Naive thymus-derived CD8-positive, alpha-beta T cell (primary cell): ENCODE measurements at places on chromosomes 16 and 17. TPM values are rescaled to one million over a fixed set of nuclear protein-coding genes. Genes with fewer than 3 reads are reported as not detected.

B4GALNT2 gene
- total RNA-seq: not detected

- peak; percentile 74 for DNase-seq
- no peak overlapping the region for H3K27ac ChIP-seq
These were observed 11.8 kb downstream of the CSF3 start for GRCh38 chr17:40026816-40027613.

SOX8 gene
- 3.0 TPM for total RNA-seq

SOST gene
- not detected for total RNA-seq

SKAP1 gene
- 74.6 TPM for total RNA-seq

CD300H gene
- not detected for total RNA-seq

- H3K27me3 ChIP-seq: no peaks in the 10 kb centered on the region
- no peak overlapping the region for H3K4me3 ChIP-seq
- DNase-seq: no peak
- no peaks in the 10 kb centered on the region for H3K36me3 ChIP-seq
These were observed 46.7 kb downstream of the CYB5B start for GRCh38 chr16:69471121-69471520.

CRHR1 gene
- total RNA-seq: not detected

GRCh38 chr17:36086791-36087190 lies 3.2 kb downstream of the CCL3 start:
- no peak overlapping the region for H3K27ac ChIP-seq
- no peak for DNase-seq
- H3K4me3 ChIP-seq: no peak overlapping the region
- peaks cover 19% of the 10 kb centered on the region for H3K4me1 ChIP-seq
- no peaks in the 10 kb centered on the region for H3K36me3 ChIP-seq

INPP5K gene
- total RNA-seq: 92.3 TPM

- H3K36me3 ChIP-seq: peaks cover 34% of the 10 kb centered on the region
- H3K27ac ChIP-seq: peak overlapping the region; percentile 85
- peak overlapping the region; percentile 85 for H3K4me3 ChIP-seq
- peaks cover 24% of the 10 kb centered on the region for H3K4me1 ChIP-seq
- no peak for DNase-seq
These were observed 414 bp downstream of the NARF start for GRCh38 chr17:82458885-82459424.

DNA sequence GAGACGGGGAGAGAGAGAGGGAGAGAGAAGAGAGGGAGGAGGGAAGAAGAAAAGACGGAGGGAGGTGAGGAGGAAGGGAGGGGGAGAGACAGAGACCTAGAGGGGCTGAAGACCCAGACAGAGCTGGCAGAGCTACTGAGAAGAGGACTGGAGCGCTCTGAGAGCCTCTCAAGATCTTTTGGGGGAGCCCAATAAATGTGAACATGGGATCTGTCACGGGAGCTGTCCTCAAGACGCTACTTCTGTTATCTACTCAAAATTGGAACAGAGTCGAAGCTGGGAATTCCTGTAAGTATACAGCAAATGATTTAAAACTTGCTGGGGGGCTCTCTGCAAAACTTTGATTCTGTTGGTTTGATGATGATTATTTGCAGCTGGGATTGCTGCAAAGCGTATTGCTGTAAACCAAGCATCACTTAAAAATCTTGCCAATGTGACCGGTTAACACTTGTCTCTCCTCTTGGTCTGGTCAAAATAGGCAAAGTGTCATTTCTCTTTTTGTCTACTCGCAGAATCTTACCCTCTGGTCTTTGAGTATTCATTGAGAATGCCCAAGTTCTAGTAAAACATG lies 344 bp downstream of the CNTNAP4 start:
- DNase-seq: no peak
- no peaks in the 10 kb centered on the region for H3K36me3 ChIP-seq
- H3K27ac ChIP-seq: no peak overlapping the region
- no peaks in the 10 kb centered on the region for H3K4me1 ChIP-seq

DNA sequence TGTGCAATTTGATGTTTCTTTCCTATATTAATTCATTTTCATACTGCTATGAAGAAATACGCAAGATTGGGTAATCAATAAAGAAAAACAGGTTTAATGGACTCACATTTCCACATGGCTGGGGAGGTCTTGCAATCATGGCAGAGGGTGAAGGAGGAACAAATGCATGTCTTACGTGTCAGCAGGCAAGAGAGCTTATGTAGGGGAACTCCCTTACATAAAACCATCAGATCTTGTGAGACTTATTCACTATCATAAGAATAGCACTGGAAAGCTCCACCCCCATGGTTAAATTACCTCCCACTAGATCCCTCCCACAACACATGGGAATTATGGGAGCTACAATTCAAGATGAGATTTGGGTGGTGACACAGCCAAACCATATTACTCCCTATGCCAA lies 418.9 kb upstream of the MAF start:
- H3K4me1 ChIP-seq: no peaks in the 10 kb centered on the region
- H3K27ac ChIP-seq: no peak overlapping the region
- peaks cover under 1% of the 10 kb centered on the region for H3K27me3 ChIP-seq

DNA sequence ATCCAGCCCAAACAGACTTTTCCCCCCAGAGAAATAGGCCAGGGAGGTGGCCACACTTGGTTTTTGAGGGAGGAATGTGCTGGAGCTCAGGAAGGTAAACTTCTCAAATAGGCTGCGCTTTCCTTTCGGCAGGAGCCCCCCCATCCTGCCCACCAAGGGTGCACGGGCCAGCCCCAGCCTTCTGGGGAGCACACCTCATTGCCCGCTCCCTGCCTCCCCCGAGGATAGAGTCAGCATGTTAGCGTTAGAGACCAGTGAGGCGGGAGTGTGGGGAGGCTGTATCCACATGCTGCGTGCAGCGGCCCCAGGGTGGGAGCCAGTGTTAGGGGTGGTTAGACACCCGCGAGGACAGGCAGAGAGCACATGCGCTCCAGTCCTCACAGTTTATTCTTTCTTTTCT lies 42.3 kb downstream of the PIPOX start:
- peaks cover 3% of the 10 kb centered on the region for H3K36me3 ChIP-seq
- peaks cover 1% of the 10 kb centered on the region for H3K4me1 ChIP-seq
- DNase-seq: no peak
- H3K27ac ChIP-seq: no peak overlapping the region
- no peak overlapping the region for H3K4me3 ChIP-seq

DNA sequence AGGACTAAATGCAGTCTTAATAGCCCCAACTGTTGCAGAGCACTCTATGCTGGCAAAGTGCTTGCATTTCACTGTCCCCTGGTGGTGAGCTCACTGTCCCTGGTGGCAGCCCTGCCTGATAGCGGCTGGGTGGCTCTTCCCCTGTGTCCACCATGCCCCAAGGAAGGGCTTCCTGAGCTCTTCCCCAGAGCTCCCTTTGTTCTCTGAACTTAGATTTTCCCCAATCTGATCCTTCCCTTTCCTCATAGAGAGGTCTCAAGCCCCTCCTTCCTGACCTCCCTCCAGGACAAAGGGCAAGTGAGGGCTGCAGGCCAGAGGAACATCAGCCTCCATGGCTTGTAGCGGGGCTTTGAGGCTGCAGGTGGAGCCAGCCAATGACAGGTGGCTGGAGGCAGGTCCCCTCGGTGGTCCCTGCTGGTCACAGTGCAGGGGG lies 17.0 kb downstream of the BEAN1 start:
- peak overlapping the region; percentile 45 for H3K27ac ChIP-seq
- peaks cover 7% of the 10 kb centered on the region for H3K27me3 ChIP-seq
- H3K4me1 ChIP-seq: no peaks in the 10 kb centered on the region
- H3K4me3 ChIP-seq: no peak overlapping the region
- no peak for DNase-seq

GRCh38 chr16:25012525-25012991 lies 2.6 kb downstream of the ARHGAP17 start:
- H3K4me3 ChIP-seq: peak overlapping the region; percentile 96
- H3K27ac ChIP-seq: peak overlapping the region; percentile 96
- peaks cover 91% of the 10 kb centered on the region for H3K4me1 ChIP-seq
- no peaks in the 10 kb centered on the region for H3K27me3 ChIP-seq

- no peak overlapping the region for H3K27ac ChIP-seq
- peaks cover 21% of the 10 kb centered on the region for H3K27me3 ChIP-seq
- no peaks in the 10 kb centered on the region for H3K4me1 ChIP-seq
- H3K4me3 ChIP-seq: no peak overlapping the region
- no peak for DNase-seq
These were observed 500.8 kb downstream of the NPIPA7 start for GRCh38 chr16:16879567-16880251.

GRCh38 chr17:69323806-69324205 lies 3.1 kb downstream of the ABCA5 start:
- peaks cover 29% of the 10 kb centered on the region for H3K4me1 ChIP-seq
- no peaks in the 10 kb centered on the region for H3K27me3 ChIP-seq

GRCh38 chr16:71669926-71670536 lies 44.0 kb downstream of the MARVELD3 start:
- H3K36me3 ChIP-seq: peaks cover 22% of the 10 kb centered on the region
- no peaks in the 10 kb centered on the region for H3K27me3 ChIP-seq
- H3K4me3 ChIP-seq: no peak overlapping the region
- no peaks in the 10 kb centered on the region for H3K4me1 ChIP-seq
- H3K27ac ChIP-seq: no peak overlapping the region

- no peaks in the 10 kb centered on the region for H3K4me1 ChIP-seq
- DNase-seq: no peak
- H3K27ac ChIP-seq: no peak overlapping the region
- H3K27me3 ChIP-seq: no peaks in the 10 kb centered on the region
These were observed 53.6 kb downstream of the CBFA2T3 start for GRCh38 chr16:88923450-88923849.

DNA sequence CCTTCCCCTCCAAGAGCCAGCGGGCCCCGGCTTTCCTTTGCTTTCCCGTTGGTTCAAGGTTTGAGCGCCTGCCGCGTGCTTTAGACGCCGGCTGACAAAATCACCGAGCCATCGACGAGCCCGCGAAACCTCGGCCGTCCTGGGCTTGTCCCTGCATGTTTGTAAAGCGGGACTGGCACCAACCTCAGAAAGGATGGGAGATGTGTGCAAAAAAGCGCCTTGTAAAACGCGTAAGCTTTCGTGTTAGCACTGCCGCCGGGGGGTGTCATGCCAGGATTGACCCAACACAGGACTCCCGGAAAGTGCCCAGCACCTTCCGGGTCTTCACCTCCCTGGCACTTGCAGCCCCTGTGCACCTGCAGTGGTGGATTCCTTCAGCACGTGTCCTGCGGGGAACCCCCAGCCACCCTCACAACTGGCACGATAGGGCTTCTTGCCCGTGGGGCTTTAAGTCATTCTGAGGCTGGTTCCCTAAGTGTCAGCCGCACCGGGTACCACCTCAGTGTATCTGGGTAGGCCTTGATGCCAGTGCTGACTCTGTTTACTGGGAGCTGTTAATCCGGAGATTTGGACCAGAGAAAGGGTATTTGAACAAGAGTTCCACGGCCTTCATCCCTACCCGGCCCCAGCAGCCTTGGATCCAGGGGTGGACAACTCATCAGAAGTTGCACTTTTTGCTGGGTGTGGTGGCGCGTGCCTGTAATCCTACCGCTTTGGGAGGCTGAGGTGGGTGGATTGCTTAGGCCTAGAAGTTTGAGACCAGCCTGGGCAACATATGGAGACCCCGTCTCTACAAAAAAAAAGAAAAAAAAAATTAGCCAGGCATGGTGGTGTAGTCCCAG lies 817 bp downstream of the NDUFAF8 start:
- peak overlapping the region; percentile 94 for H3K27ac ChIP-seq
- no peaks in the 10 kb centered on the region for H3K27me3 ChIP-seq
- DNase-seq: peak; percentile 33
- peaks cover 1% of the 10 kb centered on the region for H3K36me3 ChIP-seq

AOC2 gene
- total RNA-seq: 4.0 TPM

GRCh38 chr16:10070591-10070990 lies 111.6 kb downstream of the GRIN2A start:
- no peak overlapping the region for H3K4me3 ChIP-seq
- H3K4me1 ChIP-seq: no peaks in the 10 kb centered on the region
- no peak for DNase-seq
- peaks cover 5% of the 10 kb centered on the region for H3K27me3 ChIP-seq

GP2 gene
- not detected for total RNA-seq

DNA sequence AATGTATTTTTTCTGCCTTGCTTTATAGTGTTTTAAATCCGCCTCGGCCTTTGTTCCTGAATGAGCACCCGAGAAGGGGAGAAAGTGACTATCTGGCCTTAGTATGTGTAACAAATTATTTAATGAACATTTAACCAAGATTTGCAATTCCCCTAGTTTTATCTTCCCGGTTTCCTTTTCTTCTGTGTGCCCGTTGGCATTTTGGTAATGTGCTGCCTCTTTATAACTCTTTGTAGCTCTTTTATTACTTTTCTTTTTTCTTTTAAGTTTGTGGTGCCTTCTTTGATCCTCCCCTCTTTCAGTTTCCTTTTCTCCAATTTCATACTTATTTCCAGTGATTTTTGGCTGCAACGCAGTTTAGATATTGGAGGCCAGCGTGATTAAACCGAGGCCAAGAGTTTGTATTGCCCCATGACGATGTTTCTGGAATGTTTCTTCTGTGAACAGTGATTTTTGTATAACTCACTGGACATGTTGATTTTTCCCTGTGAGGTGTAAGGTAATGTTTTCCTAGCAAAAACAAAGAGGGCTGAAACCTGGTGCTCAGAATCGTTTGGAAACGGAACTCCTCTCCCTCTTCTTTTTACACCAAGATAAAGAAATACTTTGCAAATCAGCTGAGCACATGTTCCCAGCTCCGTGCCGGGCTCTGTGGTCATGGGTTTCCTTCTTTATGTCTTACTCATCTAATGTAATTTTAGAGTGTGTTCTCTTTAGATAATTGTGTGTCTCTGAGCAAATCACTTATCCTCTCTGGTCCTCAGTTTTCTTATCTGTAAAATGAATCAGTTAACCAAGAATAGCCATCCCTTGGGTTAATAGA lies 344.3 kb downstream of the WWOX start:
- no peaks in the 10 kb centered on the region for H3K4me1 ChIP-seq
- H3K4me3 ChIP-seq: no peak overlapping the region
- no peaks in the 10 kb centered on the region for H3K27me3 ChIP-seq
- H3K27ac ChIP-seq: no peak overlapping the region

GRCh38 chr16:29025218-29025617 lies 40.4 kb downstream of the LAT start:
- H3K4me1 ChIP-seq: peaks cover 29% of the 10 kb centered on the region
- peak; percentile 64 for DNase-seq
- no peaks in the 10 kb centered on the region for H3K27me3 ChIP-seq
- H3K27ac ChIP-seq: peak overlapping the region; percentile 90
- H3K4me3 ChIP-seq: no peak overlapping the region

NXPH3 gene
- total RNA-seq: not detected

- no peak overlapping the region for H3K4me3 ChIP-seq
- no peaks in the 10 kb centered on the region for H3K27me3 ChIP-seq
- H3K4me1 ChIP-seq: no peaks in the 10 kb centered on the region
- no peaks in the 10 kb centered on the region for H3K36me3 ChIP-seq
These were observed 9.5 kb upstream of the PAM16 start for GRCh38 chr16:4360538-4361021.

DNA sequence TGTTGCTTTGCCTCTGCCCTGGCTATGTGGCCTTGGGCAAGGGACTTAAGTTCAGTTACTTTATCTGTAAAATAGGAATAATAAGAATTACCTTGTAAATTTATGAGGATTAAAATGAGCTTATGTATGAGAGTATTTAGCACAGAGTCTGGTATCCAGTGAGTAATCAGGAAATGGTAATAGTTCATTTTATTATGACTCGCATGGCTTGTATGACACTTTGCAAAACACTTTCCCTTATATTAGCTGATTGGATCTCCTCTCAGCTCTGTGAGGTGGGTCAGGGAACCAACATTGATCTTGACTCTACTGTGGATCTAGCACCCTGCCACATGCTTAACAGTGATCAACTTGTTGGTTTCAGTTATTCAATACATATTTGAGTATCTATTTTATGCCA lies 8.3 kb upstream of the CDH3 start:
- H3K27me3 ChIP-seq: peaks cover 13% of the 10 kb centered on the region
- H3K4me1 ChIP-seq: no peaks in the 10 kb centered on the region
- no peak overlapping the region for H3K27ac ChIP-seq
- no peak for DNase-seq
- peaks cover 5% of the 10 kb centered on the region for H3K36me3 ChIP-seq

- H3K4me1 ChIP-seq: peaks cover 54% of the 10 kb centered on the region
- H3K36me3 ChIP-seq: no peaks in the 10 kb centered on the region
- peak overlapping the region; percentile 98 for H3K4me3 ChIP-seq
- peak; percentile 78 for DNase-seq
These were observed 759 bp downstream of the ALKBH5 start for GRCh38 chr17:18184143-18185031.
